ENCODE measurements at places on chromosomes 12 and 14.

DNA sequence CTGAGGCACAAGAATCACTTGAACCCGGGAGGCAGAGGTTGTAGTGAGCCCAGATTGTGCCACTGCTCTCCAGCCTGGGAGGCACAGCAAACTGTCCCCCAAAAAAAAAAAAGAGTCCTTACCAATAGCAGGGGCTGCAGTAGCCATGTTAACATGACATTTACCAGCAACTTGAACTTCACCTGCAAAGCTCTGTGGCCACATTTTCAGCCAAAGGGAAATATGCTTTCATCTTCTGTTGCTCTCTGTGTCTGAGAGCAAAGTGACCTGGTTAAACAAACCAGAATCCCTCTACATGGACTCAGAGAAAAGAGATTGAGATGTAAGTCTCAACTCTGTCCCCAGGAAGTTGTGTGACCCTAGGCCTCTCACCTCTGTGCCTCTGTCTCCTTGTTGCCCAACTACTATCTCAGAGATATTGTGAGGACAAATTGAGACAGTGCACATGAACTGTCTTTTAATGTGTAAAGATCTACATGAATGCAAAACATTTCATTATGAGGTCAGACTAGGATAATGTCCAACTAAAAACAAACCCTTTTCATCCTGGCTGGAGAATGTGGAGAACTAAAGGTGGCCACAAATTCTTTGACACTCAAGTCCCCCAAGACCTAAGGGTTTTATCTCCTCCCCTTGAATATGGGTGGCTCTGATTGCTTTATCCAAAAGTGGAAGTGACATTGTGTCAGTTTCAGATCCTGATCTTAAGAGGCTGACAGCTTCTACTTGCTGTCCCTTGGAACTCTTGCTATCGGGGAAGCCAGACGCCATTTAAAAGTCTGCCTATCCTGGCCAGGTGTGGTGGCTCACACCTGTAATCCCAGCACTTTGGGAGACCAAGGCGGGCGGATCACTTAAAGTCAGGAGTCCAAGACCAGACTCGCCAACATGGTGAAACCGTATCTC is 24.7 kb upstream of the P2RX4 start:
- DNase-seq, result no peak

DNA sequence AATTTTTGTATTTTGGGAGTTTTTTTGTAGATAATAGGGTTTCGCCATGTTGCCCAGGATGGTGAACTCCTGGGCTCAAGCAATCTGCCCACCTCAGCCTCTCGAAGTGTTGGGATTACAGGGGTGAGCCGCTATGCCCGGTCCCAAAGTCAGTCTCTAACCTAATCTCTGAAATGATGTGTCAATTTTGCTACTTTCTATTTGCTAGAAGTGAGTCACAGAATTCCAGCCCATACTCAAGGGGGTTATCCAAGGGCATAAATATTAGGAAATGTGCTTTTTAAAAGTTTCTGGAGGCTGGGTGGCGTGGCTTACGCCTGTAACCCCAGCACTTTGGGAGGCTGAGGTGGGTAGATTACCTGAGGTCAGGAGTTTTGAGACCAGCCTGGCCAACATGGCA is 40.5 kb downstream of the RESF1 start:
- DNase-seq, result no peak

GRCh38 chr14:92684801-92685560 is 63.4 kb downstream of the LGMN start:
- no peak for DNase-seq

- DNase-seq, result peak; percentile 46
These were observed 71.3 kb downstream of the ANKRD9 start for GRCh38 chr14:102437997-102438915.

DNA sequence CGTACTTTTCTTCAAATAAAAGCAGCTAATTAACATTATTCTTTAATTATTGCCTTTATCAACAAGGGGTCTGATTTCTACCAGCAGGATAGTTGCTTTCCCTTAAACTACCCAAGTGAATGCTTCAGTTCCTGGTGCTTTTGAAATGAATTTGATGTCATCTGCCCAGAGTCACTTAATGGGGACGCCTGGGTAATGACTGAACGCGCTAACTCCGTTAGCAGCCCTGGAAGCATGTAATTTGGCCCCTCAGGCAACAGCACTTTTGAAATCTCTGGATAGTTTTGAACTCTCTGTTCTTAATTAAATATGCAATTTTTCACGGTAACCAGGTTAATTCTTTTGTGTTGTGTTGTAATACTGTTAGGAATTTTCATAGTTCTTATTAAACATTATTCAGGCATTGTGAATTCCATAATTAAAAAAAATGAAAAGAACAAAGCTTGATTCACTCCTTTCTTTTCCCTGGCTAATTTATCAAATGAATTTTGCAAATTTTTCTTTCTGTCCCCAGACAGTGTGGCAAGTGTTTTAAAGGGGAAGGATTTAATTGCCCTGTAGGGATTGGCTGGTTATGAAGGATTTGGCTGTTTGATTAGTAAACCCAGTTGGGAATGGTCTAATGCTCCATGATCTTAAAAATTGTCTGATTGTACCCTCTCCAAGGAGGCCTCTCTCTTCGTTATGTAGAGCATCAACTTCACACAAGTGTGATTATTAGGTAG is 137.5 kb upstream of the MYL2 start:
- no peak for DNase-seq

DNA sequence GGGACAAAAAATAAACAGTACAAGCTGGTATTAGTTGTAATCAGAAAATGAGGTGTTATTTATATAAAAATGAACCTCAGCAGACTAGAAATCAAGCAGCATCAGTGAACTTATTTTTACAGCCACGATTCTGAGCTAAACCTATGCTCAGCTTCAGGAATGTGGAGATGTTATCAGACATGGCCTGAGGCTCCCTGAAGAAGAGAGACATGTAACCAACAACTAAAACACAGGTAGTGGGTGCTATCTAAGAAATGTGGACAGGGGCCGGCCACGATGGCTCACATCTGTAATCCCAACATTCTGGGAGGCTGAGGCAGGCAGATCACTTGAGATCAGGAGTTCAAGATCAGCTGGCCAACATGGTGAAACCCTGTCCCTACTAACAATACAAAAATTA is 534.3 kb downstream of the VRK1 start:
- peak; percentile 28 for DNase-seq

GRCh38 chr12:124100572-124101178 is 127.7 kb downstream of the ZNF664 start:
- DNase-seq, result no peak

- no peak for DNase-seq
These were observed 199.3 kb downstream of the ITPR2 start for GRCh38 chr12:26633591-26634210.

- DNase-seq, result no peak
These were observed 34.3 kb downstream of the ERG28 start for GRCh38 chr14:75626396-75626795.

GRCh38 chr12:26157001-26157400 is 32.2 kb upstream of the BHLHE41 start:
- DNase-seq, result no peak

GRCh38 chr12:78928200-78929074 is 63.9 kb downstream of the SYT1 start:
- DNase-seq, result peak; percentile 96

- no peak for DNase-seq
These were observed 16.9 kb downstream of the PPP1R36 start for GRCh38 chr14:64566651-64567122.

- no peak for DNase-seq
These were observed 42.6 kb downstream of the LIMA1 start for GRCh38 chr12:50240792-50241114.

DNA sequence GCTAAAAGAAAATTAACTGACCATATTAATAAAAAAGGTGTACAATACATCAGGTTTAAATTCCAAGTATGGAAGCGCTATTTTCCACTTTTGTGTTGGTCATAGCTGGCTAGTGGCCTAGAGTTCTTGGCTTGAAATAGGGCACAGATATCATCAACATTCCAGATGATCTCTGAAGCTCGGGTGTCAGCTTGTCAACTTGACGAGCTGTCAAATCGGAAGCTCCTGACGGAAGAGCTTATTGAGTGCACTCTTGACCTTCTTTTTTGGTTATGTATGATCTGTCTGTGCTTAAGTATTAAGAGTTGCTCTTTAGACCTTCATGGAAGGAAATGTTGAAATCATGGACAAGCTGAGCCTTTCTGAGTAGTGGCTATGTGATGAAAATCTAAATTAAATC is 177.9 kb downstream of the APAF1 start:
- no peak for DNase-seq

DNA sequence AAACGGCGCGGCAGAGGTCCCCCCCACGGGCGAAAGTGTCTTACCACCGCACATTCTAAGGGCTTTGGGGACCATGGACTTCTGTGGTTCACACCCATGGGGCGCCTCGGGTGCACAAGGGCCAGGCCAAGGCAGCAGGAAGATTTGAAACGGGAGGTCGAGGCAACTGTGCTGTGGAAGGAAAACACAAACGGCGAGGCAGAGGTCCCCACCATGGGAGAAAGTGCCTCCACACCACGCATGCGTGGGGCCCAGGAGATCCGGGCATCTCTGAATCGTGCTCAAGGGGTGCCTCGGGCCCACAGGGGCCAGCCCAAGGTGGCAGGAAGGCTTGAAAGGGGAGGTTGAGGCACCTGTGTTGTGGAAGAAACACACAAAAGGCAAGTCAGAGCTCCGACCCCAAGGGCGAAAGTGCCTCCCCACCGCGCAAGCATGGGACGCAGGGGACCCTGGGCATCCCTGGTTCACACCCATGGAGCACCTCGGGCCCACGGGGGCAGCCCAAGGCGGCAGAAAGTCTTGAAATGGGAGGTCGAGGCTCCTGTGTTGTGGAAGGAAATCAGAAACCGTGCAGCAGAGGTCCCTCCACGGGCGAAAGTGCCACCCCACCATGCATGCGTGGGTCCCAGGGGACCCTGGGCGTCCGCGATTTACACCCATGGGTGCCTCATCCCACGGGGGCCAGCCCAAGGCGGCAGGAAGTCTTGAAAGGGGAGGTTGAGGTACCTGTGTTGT is 371.0 kb downstream of the ALG10 start:
- no peak for DNase-seq

- DNase-seq, result no peak
These were observed 264.6 kb upstream of the DAAM1 start for GRCh38 chr14:58923751-58924405.

- DNase-seq, result no peak
These were observed 577.7 kb downstream of the SLC16A7 start for GRCh38 chr12:60173224-60174170.

GRCh38 chr12:12717586-12718380 is 615 bp downstream of the CDKN1B start:
- no peak for DNase-seq

- peak; percentile 9 for DNase-seq
These were observed 192.3 kb downstream of the ANO6 start for GRCh38 chr12:45407981-45408728.

DNA sequence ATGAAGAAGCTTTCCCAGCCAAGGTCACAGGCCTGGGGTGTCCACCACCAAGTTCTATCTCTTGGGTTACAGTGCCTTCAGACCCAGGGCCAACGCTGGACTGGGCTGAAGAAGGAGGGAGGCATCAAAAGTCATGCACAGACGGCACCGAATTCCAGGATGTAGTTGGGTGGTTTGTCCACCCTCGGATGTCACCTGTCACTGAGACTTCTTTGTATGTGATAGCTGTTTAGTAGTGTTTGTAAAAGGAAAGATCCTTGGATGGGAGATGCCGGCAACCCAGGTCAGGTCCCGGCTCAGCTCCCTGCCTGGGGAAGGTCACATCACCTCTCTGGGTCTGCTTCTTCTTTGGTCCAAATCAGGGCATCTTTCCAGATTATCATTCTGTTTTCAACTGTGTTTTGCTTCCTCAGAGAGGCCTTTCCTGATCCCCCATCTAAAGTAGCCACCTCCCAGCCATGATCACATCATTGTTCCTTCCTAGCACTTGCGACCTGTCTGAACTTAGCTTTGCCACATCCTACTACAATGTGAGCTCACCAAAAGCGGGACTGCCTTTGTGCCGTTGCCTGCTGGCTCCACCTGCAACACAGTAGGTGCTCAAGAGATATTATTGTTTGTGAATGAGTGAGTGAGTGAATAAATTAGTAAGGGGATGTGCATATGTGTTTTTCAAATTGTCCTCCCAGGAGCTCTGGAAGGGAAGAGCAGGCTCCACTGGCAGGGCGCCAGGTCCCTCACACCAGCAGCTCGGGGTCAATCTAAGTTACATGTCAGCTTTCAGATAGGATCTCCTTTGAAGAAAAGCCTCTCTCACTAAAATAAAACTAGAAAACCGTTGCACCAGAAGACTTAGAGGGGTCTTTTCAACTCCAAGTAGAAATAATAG is 2.1 kb downstream of the TSPAN11 start:
- DNase-seq, result no peak

- no peak for DNase-seq
These were observed 3.3 kb upstream of the AEBP2 start for GRCh38 chr12:19435831-19436497.

GRCh38 chr12:104288635-104289274 is 14.8 kb upstream of the EID3 start:
- peak; percentile 82 for DNase-seq

- no peak for DNase-seq
These were observed 124.6 kb downstream of the RFLNA start for GRCh38 chr12:124419292-124420040.

GRCh38 chr12:80317307-80317706 is 126.7 kb upstream of the PTPRQ start:
- no peak for DNase-seq

- DNase-seq, result peak; percentile 86
These were observed 8.5 kb upstream of the PTPRB start for GRCh38 chr12:70645494-70646317.

- no peak for DNase-seq
These were observed 755 bp upstream of the PTPN6 start for GRCh38 chr12:6950401-6950801.

GRCh38 chr12:3201339-3202051 is 124.3 kb downstream of the TSPAN9 start:
- DNase-seq, result no peak

DNA sequence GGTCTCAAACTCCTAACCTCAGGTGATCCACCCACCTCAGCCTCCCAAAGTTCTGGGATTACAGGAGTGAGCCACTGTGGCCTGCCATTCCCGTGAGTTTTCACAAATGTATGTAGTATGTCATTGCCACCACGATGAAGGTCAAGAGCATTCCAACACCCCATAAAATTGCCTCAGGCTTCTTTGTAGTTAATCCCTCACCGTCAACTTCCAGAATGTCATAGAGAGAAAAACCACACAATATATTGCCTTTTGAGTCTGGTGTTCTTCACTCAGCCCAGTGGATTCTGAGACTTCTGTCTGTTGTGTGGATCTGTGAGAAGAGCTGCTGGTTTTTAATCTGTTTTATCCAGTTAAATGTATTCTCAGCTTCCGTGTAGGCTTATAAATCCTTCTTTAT is 12.6 kb upstream of the CFAP251 start:
- no peak for DNase-seq

- DNase-seq, result peak; percentile 62
These were observed 95.4 kb upstream of the SLC38A4 start for GRCh38 chr12:46921048-46921763.

Measured in foreskin keratinocyte (primary cell).